ENCODE measurements at places on chromosomes 16 and 17.

GRCh38 chr16:81838794-81839193, 59.7 kb downstream of the PLCG2 start:
- DNase-seq, result no peak

- no peak for DNase-seq
Observed at GRCh38 chr17:28975646-28976045, 24.3 kb upstream of the PHF12 start.

DNA sequence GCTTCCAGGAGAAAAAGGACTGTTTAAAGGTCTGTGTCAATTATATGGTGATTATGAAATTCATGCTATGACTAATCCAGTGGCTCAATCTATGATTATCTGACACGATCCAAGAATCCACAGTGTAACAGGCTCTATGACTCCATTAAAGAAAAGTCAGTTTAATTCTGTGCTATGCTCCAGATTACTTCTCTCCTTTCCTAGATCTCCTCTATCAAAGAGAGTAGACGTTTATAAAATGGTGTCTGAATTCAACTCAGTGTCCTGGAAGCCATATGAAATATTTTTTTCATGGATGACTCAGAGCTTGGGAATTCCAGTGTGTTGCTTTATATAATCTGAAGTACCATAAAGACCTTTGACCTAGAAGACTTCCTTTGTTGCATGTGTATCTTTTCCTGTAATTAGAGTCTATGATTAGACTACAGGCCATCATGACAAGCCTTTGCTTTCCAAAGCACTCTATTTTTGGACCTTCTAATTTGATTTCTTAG, 27.0 kb upstream of the NF1 start:
- DNase-seq, result no peak

- no peak for DNase-seq
Observed at GRCh38 chr16:67372664-67373063, 20.6 kb downstream of the TPPP3 start.

GRCh38 chr16:30173054-30173453, 10.3 kb upstream of the CORO1A start:
- DNase-seq, result no peak

GRCh38 chr17:6476810-6477179, 32.5 kb downstream of the PIMREG start:
- DNase-seq, result no peak

DNA sequence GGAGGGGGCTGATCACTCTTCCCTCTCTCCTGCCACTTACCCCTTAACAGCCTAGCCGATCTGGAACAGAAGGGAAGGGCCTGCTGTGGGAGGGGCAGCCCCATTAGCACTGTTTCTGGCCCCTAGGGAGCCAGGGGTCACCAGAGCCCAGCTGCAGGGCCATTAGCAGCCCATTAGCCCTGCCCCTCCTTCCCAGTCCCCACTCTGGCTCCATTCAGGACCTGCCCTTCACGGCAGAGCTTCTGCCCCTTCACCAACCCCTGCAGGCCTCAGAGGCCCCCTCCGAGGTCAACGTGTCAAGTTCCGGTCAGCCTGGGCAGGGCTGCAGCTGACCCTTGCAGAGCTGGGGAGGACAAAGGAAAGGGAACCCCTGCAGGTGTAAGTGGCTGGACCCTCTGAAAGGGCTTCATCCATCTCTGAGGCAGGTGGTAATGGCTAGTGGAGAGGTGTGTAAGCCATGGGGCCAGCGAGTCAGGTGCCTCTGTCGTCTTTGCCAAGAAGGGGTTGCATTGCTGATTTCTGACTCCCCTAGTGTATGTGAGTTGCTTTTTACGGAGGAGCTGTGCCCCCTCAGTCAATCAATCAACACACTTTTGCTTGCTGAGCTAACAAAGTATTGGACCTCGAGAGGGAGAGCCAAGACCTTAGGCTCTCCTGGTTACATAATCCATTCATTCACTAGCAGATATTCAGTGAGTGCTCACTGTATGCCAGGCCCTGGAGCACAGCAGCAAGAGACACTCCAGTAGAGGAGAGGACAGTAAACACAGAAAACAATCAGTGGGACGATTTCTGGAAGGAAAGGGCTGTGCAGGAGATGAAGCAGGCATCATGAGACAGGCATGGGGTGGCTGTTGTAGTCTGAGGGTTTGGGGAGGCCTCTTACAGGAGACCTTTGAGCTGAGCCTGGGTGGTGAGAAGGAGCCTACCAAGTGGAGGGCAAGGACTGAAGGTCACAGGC, 18.2 kb upstream of the KCNJ12 start:
- DNase-seq, result no peak

DNA sequence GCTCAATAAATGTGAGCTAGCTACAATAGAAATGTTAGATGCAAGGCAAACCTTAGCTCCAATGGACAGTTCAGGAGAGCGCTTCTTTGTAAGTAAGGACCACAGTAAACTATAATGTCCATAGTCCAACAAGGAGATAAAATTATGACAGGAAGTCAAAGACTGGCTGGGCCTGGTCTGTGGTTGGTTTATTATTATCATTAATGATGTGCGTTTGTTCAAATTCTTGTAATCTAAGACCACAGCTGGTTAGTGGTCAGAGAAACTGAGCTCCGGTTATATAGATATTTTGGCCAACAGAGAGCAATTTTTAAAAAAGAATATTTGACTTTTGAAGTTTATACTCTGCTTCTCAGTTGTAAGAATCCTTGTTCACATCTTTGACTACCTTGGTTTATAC, 4.7 kb upstream of the CMTM2 start:
- no peak for DNase-seq

- DNase-seq, result no peak
Observed at GRCh38 chr17:1462164-1463112, 6.4 kb upstream of the CRK start.

- DNase-seq, result no peak
Observed at GRCh38 chr17:63285551-63285950, 160.6 kb downstream of the CYB561 start.

DNA sequence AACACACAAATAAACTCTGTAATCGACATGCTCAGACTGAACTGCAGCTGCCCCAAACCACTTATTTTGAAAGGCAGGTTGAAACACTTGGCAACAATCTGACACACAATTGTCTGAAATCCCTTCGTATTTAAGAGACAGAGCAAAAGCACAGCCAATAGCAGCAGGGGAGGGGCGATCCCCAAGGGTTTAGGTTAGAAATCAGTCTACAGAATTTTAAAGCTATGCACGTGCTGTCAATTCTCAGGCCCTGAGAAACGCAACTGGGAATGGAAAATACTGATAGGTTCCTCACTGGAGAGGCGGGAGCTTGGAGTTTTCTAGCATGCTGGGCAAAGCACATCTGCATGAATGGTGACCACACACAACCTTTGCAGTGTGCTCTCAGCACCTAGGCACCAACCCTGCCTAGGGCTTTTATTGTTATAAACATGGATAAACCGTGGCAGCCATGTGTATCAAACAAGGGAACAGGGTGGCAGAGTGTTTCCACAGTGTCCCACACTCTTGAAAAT, 168.0 kb downstream of the AATF start:
- no peak for DNase-seq

GRCh38 chr17:44352828-44353671, 7.9 kb downstream of the GRN start:
- no peak for DNase-seq

- no peak for DNase-seq
Observed at GRCh38 chr17:37174205-37174604, 201.6 kb upstream of the C17orf78 start.

DNA sequence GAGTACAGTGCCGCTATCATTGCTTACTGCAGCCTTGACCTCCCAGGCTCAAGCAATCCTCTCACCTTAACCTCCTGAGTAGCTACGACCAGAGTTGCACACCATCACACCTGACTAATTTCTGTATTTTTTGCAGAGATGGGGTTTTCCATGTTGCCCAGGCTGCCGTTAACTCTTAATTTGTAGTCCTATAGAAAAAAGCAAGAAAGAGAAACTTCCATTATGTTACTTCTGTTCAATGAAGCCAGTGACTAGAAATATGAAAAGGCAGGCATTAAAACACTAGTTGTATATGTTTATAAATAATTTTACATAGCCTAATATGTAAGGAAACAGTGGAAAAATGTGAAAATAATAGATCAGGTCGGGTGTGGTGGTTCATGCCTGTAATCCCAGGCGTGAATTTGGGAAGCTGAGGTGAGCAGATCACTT, 9.7 kb downstream of the RAD51C start:
- DNase-seq, result no peak

- DNase-seq, result no peak
Observed at GRCh38 chr17:6695565-6695964, 17.6 kb downstream of the SLC13A5 start.

DNA sequence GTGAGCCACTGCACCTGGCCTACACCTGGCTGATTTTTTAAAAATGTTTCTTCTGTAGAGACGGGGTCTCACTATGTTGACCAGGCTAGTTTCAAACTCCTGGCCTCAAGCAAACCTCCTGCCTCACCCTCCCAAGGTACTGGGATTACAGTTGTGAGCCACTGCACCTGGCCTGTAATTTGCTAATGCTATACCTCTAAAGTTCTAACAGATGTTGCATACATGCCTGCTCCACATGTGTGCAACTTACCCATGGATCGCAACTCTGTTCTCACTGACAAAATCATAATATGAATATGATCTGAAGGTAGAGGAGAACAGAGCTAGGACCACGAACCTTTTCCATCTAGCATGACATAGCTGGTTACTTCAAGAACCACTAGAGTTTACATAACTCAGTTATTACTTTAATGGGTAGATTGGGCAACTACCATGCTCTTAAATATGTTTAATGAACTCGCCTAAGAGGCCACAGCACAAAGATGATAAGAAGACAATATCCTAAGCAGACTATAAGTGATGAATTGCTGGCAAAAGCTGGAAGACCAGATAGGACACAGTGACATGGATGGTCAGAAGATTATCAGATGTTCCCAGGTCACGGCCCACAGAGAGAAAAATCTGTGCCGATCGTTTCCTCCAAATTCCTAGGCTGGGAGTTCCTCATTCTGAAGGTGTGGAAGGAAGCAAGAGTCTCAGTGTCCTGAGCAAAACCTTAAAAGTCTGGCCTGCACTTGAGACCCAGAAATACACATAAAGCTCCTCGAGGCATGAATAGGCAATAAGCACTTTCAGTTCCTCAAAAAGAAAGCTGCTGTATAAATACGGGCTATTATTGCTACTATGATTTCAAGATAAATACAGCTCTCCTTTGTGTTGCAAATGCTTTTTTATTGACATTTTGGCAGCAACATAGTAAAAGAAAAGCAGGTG, 53.6 kb upstream of the ICAM2 start:
- no peak for DNase-seq

DNA sequence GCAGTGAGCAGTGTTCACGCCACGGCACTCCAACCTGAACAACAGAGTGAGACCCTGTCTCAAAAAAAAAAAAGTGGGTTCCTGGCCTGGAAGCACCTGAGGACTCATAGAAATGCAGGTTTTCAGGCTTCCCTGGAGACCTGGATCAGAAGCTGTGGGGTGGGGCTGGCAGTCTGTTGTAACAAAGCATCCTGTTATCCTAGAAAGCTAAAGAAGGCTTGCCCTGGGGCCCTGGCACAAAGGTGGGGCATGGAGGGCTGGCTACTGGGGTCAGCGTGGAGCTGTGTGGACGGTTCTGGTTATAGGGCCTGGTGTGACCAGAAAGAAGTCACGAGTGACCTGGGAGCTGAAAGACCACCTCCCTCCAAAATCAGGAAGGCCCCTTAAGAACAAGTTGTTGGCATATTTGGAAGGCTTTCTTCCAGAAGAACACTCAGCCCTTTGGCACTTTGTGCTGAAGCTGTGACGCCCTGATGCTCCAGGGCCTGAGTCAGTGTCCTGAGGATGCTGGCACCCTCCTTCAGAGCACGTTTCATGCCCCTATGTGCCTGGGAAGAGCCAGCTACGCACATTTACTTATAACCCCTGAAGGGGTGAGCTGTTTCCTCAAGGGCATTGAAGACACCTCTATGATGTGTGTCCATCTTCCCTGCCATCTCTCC, 6.2 kb downstream of the CRISPLD2 start:
- DNase-seq, result no peak

- no peak for DNase-seq
Observed at GRCh38 chr16:89748921-89749320, 27.6 kb downstream of the ZNF276 start.

DNA sequence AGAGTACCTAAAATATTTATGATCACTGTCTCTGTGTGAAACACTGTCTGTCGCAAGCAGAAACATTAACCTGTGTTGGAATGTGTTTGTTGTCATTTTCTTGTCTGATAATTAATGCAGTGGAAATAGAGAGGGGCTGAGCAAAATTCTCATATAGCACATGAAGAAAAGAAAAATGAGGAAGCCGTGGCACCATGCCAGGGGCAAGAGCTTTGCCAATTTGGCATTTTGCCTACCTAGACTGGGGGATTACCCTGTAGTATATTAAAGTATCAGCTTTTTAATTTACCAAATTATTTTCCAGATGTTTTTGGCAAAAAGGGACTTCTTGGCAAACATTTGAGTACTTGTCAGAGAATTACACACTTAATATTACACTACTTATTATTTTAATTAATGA, 1326.6 kb upstream of the GOT2 start:
- DNase-seq, result no peak

DNA sequence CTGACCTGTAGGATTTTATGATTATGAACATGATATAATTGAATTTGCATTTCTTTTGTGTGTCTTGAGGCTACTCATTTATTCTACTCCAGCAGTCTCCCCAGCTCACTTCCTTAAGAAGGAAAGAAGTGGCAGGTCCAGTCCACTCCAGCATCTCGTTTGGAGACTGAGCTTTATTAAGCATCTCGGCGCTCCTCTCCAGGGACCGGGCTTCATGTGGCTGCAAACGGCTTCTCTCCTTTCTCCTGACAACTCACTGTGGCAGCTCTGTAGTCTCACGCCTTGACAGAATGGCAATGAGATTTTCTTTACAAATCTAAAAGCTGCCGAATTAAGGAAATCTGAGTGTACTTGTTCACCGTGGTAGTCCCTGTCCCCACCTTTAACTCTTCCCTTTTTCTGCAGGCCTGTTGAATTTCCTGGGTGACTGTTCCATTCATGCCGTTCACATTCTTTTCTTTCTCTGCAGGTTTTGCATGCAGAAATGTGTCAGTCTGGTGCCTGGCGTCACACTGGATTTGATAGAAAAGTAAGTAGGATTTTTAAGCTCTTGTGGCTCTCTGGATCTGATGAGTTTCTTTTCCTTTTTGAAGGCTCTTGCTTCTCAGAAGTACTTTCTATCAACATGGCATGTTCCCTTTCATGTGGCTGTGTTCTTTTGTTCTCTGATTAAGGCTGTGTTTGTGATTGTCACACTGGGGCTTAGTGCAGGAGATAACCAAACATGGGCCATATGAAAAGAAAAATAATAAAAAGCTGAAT, 200.5 kb upstream of the CHMP6 start:
- no peak for DNase-seq

DNA sequence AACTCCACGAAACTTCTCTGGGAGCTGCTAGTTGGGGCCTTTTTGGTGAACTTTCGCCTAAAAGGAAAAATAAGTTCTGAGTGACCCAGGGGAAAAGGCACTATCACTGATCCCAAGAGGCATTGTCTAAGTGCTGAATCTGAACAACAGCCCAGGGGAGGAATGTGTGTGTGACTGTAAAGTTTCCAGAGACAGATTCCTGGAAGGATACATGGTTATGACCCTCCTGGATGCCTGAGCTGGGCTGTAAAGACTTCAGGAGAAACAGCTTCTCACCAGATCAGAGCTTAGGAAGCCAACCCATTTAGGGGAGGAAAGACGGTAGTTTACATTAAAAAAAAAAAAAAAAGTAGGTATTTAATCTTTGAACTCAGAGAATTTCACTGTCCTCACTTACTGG, 20.2 kb downstream of the HIGD1B start:
- no peak for DNase-seq
